ENCODE measurements at places on chromosomes 16 and 17. TPM values are rescaled to one million over a fixed set of nuclear protein-coding genes. Genes with fewer than 3 reads are reported as not detected.

The NR1D1 gene
- 4.2 TPM for polyA plus RNA-seq

The MMD gene
- 22.1 TPM for polyA plus RNA-seq

The OR1F1 gene
- not detected for polyA plus RNA-seq

The KRTAP2-3 gene
- polyA plus RNA-seq, result not detected

The PLA2G10 gene
- 0.21 TPM for polyA plus RNA-seq

The SMIM36 gene
- not detected for polyA plus RNA-seq

The MEIOB gene
- polyA plus RNA-seq, result 1.3 TPM

The FA2H gene
- polyA plus RNA-seq, result 3.1 TPM

The CD300LF gene
- polyA plus RNA-seq, result 0.57 TPM

- no peak for DNase-seq
Measured at GRCh38 chr16:87765473-87765775, 362 bp downstream of the KLHDC4 start.

- no peak for DNase-seq
Measured at GRCh38 chr17:78315355-78316114, 44.3 kb downstream of the SOCS3 start.

DNA sequence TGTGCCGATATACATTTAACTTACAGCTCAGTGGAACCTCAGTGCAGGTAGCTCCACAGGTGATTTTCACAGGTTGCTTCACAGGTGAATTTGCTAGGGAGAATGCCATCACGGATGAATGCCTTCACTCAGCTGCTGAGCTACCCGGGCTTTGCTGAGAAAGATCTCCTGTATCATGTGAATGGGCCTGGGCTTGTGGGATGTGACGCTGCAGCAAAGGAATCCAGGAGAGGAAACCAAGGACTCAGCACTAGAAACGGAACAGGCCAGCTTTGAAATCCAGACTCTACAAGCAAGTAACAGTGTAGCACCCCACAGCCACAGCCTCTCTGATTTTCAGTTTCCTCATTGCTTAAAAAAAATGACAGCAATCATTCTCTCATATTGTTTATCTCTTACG is 271.4 kb upstream of the MAF start:
- no peak for DNase-seq

- DNase-seq, result no peak
Measured at GRCh38 chr17:41777574-41778188, 8.8 kb downstream of the JUP start.

DNA sequence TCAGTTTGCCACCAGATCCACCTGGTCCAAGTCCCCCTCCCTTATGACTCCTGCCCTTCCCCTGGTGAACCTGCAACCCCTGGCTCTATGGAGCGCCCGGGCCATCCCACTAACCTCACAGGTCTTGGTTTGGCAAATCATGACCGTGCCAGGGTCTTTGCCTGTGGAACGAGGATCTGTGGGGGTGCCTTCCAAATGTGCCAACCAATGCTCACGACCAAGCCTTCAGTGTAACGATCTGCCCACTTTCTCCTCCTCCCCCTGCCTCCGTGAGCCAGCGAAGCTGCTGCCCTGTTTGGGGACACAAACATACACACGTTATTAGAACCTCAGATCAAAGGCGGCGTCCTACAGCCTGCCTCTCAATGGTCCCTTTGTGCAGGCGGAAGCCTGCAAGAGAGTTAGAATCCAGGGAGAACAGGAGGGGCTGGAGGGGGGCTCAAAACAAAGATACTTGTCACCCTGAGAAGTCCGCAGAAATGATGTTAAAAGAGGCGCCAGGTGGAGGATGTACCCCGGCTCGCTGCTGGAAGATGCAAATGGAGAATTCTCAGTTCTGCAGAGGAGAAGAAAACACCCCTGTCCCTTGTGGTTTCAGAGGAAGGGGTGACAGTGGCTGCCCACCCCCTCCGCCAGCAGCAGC is 9.0 kb upstream of the NKD1 start:
- no peak for DNase-seq

GRCh38 chr16:51121850-51122249 is 29.2 kb downstream of the SALL1 start:
- DNase-seq, result no peak

GRCh38 chr17:77526259-77526711 is 385.5 kb downstream of the SEC14L1 start:
- no peak for DNase-seq

- no peak for DNase-seq
Measured at GRCh38 chr16:24700549-24701392, 28.7 kb upstream of the TNRC6A start.

DNA sequence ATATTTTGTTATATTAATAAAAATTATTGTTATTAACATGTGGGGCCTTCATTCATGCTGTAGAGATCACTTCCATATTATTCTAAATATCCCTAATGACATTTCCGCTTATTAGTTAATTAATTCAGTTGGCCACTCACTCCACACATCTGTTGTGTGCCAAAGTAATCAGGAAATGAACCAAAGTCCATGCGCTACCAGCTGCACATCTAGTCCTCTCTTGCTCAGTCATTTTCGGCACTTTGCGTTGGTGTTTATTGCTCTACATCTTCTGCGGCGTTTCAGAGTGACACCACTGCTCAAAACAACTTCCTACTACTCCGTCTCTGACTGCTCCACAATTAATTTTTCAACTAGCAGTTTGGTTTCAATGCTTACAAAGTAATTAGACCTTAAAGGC is 101.4 kb upstream of the ZFHX3 start:
- no peak for DNase-seq

GRCh38 chr17:50207315-50207714 is 5.9 kb upstream of the COL1A1 start:
- no peak for DNase-seq

DNA sequence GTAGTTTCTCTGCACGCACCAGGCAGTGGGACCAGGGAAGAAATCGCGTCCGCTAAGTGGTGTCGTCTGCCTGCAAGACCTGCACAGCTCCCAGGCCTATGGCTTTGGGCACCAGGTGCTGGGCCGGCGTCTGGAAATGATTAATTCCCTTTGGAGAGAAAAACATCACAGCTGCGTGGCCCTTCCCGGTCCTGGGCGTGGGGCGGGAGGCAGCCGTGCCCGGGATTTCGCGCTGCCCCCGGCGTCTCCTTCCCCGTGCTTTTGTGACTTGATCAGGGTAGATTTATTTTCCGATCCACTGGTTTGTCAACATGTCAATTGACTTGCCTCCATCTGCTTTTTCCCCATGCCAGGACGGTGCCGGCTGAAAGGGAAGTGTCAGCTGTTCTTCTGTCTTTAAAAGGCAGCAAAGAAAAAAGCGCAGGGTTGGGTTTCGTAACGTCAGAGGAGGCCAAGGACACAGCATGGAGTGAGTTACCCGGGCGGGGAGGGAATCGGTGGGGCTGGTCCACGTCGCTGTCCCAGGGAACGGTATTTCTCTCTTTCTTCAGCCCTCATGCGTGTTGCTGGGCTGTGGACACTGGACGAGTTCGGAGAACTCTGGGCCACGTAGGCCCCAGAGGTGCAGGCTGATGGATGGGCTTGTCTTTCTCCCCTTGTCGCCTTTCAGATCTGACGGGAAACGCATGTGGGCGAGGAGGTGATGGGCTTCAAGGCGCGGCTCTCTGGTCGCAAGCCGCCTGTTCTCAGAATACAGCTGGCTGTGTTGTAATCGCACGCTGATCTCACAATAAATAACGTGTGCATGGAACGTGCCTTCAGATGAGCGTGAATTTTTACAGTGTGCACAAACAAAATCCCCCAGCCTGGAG is 188.1 kb upstream of the ZNF469 start:
- DNase-seq, result no peak

DNA sequence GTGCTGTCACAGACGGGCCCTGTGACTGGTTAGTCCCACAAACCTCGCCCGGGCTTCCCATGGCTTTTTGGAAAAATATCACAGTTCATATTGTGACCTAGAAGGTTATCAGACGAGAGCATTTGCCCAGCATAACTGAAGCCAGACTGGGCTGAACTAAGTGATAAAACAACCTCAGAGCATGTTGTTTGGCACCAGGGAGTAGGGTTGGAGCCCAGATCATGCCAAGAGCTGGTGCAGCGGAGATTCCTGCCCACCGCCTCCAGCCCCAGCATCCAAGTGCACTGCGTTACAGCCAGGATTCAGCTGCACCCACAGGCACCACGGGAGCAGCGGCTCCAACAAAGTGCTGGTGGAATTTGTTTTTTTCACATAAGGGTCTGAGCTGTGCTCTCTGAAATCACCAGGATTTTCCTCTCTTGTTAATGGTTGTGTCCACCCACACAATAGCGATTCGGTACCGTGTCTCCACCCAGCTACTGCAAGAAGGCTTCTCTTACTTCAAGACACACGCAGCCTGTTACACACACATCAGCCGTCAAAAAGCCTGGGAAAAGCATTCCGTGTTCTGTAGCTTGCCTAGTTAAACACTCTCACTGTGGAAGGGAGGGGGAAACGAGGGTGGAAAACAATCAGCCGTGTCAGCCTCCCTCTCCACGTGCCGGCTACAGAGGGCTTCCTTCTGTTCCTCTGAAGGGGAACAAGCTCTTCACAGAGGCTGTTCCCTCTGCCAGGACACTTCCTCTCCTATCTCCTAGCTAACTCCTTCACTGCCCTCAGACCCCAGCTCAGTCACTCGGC is 273.8 kb downstream of the C16orf95 start:
- DNase-seq, result no peak

- DNase-seq, result no peak
Measured at GRCh38 chr17:69876757-69877156, 198.3 kb upstream of the KCNJ16 start.

DNA sequence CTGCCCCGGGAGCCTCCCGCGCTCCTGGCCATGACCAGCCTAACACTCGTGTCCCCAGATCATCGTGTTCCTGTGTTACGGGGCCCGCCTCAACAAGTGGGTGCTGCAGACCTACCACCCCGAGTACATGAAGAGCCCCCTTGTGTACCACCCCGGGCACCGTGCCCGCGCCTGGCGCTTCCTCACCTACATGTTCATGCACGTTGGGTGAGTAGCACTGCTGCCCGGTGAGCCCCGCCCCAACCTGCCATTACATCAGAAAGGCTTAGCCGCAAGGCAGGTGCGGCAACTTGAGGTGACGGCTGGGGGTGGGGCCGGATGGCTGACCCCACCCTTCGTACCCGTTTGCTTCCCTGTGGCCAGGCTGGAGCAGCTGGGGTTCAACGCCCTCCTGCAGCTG is 1.4 kb downstream of the RHBDL1 start:
- no peak for DNase-seq

DNA sequence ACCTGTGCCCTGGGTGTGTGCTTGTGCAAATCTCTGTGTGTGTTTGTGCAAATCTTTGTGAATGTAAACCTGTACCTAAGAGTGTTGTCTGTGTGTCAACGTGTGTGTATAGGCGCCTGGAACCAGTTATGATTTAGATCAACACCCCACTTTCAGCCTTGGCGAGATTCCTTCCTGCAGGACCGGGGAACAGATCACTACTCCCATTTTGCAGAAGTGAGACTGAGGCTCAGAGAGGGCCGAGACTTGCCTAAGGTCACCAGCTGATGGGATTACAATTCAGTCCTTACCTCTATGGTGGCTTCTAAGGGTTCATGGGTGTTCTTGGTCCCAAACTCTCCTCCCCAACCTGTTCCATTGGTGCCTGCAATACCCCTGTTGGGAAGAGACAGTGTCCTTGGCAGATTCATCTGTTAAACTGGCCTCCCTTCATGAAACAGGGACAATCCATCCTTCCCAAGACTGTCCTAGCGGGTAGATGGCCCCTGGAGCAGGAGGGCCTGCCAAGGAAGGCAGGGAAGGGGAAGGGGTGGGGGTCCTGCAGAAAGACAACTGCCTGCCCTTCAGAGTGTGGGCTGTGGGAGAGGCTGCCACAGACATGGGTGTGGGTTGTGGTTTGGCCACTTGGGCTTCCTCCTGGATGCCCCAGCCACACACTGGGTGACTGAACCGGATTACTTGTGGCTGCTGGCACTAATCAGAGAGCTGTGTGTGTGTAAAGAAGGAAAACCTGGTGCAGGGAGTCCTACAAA is 6.9 kb upstream of the MAPK7 start:
- no peak for DNase-seq

DNA sequence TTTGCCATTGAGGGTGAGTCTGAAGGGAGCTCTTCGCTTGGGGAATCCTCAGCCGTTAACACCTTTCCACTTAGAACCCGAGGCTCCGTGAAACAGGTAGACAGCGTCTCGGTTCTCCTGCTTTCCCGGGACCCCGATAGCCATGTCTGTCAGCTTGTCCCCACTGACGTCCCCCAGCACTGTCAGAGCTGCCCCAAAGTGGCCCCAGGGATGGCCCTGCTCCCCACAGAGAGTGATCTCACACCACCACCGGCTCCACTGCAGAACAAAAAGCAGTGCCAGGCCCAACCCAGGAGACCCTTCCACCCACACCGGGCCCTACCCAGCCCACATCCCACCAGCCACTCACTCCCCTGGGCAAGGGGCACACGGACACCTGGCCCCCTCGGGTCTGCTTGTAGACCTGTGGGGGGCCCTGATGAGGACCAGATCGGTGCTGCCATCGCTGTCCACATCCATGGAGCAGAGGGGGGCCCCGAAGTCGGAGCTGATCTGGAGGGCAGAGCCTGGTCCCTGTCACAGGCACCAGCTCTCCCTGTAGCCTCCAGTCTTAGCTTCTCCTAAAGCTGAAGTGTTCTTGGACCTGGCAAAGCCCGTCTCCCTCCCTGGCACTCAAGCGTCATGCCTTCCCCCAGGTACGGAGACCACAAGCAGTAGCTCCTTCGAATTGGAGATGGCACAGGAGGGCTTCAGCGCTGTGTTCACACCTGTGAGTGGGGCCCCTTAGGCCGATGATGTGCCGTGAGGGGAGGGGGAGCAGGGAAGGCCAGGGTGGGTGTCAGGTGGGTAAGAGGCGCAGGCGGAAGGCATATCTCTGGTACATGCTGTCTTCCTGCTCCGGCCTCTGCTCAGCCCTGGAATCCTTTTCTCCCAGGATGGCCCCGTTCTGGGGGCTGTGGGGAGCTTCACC is 6.5 kb downstream of the ITGAX start:
- no peak for DNase-seq

- no peak for DNase-seq
Measured at GRCh38 chr17:78541488-78542206, 35.5 kb downstream of the DNAH17 start.

DNA sequence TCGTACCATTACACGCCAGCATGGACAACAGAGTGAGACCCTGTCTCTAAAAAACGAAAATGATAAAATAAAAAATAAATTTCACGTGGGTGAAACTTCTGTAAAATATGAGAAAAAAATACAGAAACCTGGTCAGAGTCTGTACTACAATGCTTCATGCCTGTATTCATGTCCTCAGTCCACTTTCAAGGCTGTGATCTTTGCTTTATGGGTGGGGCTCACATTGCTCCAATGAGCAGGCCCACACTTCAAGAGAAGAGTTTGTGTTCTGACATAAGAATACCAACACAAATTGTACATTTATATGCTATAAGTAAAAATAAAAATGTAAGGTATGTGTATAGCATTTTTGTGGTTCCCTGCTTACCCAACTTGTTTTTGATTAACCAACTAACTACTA is 32.2 kb upstream of the ABCA3 start:
- no peak for DNase-seq
